Activated naive CD8-positive, alpha-beta T cell treated with anti-CD3 and anti-CD28 coated beads, Interleukin-2, amount 50 U/mL, for 16 hours (primary cell): ENCODE measurements at places on chromosomes 3 and 15.

DNA sequence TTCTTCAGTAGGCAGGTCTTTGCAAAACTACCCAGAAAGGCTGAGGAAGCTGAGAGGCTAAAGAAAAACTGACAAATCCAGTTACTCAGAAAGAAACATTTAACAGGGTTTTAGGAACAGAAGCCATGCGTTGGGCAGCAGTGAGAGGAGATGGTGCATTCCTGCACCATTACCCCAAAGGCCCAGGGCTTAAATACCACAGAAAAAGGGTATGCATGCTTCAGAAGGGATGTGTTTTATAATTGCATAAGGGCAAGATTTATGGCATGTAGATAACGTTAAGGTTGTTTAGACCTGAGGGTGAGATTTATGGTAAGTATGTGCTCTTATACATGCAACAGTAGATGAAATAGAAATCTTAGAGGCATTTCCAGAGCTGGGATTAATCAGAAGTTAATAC, 10.0 kb downstream of the C3orf52 start:
- DNase-seq: no peak

DNA sequence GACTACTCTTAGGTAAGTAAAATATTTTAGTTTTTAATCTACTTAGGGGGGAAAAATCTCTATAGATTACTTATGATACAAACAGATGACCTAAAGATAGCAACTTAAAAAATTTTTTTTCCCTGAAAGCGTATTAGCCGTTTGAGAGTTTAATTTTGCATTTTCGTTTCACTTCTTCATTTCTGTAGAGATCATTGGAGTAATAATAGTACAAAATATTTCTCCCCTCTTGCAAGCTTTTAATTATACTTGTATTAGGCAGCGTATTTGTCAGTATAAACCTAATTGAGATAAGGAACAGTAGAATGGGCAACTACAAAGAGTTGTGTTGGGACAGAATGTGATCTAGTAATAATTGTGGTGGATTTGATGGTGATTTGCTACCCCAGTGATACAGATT, 10.3 kb downstream of the SKIL start:
- no peak for DNase-seq

DNA sequence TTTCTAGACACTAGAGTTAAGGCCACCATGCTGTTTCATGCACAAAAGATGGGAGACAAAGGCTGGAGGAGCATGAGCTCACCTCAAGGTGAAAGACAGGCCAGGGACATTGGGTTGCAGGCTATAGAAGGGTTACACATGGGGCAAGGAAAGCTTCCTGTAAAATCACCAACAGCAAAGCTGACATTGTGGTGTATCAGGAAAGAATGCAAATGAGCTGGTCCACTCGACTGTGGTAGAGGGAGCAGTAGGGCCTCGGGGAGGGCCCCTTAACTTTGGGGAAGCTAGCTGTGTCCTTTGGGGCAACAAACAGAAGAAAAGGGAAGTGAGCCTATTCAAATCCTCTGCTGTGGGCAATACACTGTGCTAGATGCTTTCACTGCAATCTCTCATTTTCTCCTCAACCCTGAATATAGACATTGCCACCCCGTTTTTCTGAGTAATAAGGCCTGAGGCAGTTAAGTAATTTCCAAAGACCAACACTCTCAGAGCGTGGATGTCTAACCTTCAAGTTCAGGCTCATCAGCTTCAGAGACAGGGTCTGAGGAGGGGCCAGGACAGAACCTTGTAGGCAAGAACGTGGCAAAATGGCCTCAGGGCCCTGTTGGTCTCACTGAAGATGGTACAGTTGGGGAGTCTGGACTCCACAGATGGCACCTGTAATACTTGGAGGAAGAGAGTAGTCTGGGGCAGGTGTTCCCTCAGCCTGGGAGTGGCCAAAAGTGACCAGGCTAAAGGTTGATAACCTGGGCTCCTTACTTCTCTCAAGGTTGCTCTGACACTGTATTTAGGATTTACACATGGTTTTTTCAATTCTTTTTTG, 24.1 kb downstream of the CX3CR1 start:
- DNase-seq: no peak

DNA sequence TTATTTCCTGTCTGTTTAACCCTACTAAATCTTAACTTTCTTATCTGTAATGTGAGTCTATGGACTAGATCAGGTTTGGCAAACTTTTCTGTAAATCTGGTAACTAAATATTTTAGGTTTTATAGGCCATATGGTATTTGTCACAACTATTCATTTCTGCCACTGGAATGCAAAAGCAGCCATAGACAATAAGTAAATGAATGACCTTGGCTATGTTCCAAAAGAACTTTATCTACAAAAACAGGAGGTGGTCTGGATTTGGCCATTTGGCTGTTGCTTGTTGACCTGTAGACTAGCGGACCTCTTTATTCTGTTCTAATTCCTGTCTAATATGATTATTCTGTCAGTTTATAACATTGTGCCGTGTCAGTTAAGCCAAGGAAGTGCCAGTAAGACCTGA, 314.2 kb downstream of the LPP start:
- DNase-seq: no peak

- DNase-seq: no peak
These were observed 61.6 kb downstream of the NEK10 start for GRCh38 chr3:27307566-27307965.

DNA sequence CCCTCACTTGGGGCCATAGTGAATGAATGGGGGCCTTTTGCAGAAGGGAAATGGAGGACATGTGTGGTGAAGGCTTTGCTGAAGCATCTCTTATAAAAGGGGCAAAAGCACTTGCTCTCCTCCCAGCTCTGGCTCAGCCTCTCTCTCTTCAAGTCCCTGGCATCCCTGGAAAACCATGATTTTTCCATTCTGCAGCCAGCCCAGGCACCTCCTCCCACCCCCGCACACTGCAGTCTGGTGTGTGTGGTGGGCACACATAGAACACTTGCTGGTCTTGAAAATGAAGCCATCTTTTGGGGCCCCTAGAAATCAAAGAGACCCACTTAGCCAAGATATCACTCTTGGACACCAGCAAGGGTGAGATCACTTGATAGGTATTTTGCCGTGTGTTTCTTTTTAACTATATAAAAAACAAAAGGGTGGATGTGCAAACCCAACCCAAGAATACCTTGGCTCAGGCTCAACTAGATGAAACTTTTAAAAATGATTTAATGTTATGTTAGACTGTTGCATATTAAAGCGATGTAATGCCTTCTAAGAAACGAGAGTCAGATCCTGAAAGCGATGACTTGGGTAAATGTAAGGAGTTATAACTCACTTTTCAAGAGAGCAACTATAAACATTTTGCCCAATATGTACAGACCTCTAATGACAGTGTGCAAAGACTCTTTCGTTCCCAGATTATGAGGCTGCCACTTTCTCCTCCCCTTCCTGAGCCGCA, 16.4 kb upstream of the ALDH1A3 start:
- no peak for DNase-seq

GRCh38 chr3:196184881-196185280, 26.3 kb downstream of the ZDHHC19 start:
- DNase-seq: no peak

DNA sequence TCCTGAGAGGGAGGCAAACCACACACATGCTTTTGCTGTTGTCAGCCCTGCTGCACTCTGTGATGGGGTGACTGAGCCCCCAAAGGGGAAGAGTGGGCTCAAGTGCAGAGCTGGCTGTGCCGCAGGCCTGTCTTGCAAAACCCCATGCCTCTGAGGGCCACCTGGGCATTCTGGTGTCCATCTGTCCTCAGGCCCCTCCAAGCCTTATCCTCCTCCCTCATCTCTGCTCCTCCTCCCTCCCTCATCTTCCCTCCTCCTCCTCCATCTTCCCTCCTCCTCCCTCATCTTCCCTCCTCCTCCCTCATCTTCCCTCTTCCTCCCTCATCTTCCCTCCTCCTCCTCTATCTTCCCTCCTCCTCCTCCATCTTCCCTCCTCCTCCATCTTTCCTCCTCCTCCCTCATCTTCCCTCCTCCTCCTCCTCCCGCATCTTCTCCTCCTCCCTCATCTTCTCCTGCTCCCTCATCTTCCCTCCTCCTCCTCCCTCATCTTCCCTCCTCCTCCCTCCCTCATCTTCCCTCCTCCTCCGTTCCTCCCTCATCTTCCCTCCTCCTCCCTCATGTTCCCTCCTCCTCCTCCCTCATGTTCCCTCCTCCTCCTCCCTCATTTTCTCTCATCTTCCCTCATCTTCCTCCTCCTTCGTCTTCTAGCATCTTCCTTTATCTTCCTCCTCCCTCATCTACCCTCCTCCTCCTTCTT, 40.6 kb downstream of the CHDH start:
- no peak for DNase-seq

- no peak for DNase-seq
These were observed 54.5 kb upstream of the GOLGA6B start for GRCh38 chr15:72599855-72600464.

DNA sequence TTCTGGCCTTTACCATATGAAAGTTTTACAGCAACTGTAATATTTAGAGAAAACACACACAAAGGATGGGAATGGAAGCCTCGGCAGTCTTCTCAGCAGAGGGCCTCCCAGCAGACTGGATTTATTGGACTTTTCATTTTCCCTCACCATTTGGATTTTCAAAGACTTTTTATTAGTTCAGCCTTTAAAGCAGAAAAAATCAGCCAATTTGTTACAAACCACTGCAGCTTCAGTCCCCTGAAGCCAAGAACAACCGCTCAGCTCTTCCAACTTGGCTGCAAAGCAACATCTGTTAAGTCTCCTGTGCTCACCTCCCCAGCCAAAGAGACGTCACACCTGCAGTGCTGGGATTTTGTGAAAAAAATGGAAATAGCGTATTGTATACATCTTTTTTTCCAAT, 120.8 kb downstream of the GMPS start:
- DNase-seq: no peak

DNA sequence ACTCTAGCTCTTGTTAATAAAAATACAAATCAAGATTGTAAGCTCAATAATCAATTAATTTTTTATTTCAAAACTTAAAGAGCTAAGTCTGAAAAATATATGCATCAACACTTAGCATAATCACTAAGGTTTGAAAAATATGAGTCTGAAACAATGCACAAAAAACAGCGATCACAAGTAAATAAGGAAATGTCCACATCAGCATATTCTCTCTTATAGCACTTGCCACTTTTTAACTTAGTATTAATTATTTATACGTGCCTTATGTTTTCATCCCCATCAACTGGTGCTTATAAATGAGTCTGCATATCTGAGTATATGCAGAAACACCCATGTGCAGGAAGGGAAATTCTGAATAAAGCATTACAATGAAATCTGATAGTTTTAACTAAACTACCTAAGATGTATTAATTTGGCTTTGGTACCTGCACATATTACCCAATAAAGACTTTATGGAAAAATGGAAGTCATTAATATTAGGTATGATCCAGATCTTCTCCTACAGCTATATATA, 28.3 kb downstream of the AQR start:
- no peak for DNase-seq

DNA sequence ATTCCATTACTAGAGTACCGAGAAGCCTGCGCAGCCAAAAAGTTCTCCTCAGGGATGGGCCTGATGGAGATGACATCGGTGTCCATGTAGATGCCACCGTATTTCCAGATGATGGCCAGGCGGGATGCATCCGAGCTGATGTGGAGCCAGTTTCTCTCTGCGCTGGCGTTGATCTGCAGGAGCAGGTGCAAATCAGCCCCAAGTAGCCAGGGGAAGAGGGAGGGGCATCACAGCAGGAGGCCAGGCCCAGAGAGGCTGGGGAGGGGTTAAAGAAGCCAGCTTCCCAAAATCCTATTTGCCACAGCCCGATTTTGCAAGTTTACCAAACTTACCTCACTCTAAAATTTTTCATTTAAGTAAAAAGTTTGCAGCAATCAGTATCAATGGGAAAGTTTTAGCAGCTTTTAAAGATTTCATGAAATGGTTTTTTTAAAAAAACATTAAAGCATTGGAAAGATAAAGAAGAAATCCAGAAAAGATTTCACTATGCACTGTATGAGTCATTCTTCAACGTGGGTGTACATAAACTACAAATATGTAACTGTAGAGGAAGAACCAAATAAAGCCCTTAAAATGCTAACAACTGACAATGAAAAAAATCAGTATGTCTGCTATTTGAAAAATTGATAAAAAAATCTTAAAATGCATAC, 7.4 kb downstream of the A4GNT start:
- DNase-seq: no peak

DNA sequence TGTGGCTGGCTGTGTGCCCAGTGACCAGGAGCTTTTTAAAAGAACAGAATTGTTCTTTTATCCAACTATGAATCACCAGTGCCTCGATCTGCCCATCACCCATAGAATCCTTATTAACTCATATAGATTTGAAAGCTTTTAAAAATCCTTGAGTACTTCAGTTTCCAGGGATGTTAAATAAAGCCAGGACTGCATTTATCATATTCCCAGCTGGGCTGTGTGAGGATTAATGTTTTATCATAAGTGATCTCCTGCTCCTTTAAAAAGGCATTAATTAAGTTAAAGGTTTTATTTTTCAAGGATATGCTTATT, 234.0 kb downstream of the MYRIP start:
- no peak for DNase-seq

DNA sequence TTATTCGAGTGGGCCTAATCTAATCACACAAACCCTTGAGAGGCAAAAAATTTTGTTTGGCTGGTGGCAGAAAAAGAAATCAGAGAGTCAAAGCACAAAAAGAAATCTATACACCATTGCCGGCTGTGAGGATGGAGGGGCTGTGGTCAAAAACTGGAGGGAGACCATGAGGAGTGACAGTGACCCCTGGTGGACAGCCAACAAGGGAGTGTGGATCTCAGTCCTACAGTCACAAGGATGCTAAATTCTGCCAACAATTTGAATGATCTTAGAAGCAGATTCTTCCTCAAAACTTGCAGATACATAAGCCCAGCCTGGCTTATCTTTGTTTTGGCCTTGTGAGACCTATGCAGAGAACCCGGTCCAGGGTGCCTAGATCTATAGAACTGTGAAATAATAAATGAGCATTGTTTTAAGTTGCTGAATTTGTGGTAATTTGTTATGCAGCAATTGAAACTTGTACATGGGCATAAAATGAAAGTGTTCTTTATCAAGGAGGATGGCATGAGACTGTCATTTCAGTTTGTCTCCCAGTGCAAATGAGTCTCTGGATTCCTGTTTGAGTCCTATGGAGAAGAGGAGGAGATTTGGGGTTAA, 103.0 kb upstream of the ARHGEF26 start:
- DNase-seq: no peak

DNA sequence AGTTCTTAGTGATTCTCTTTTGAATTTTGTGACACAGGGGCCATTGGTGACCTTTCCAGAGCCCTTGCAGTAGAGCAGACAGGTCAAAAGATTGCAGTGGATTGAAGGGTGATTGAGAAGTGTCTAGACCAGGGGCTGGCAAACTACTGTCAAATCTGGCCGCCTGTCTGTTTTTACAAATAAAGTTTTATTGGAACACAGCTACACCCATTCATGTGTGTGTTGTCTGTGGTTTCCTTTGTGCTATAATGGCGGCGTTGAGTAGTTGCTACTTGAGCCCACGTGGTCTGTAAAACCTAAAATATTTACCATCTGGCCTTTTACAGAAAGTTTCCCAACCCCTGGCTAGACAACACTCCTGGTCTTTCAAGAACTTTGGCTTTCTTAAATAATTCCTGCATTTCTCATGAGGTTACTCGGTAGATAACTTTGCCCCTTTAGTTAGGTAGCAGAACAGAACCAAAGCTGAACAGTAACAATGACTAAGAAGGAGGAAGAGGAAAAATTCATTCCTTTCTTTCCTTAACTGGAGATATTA, 265.1 kb upstream of the NR2E3 start:
- no peak for DNase-seq

- no peak for DNase-seq
These were observed 98.7 kb downstream of the VPS8 start for GRCh38 chr3:184910664-184911063.
